ENCODE measurements at places on chromosomes 2 and 18.

DNA sequence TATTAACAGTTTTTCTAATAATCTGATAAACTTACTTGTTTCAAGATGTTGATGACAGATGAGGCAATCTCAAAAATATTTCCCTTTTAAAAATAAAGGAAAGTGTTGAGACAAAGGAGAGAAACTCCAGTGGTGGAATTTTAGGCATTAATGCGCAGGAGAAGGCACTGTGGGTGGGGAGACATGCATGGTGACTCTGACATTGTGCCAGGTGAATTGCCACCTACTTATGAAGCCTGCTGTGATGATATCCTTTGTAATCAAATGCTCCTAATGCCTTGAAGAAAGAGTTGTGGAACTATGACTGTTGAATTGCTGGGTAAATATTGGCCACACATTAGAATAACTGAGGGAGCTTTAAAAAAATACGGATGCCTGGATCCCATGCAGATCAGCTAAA lies 101.4 kb downstream of the PLA2R1 start:
- DNase-seq: no peak

DNA sequence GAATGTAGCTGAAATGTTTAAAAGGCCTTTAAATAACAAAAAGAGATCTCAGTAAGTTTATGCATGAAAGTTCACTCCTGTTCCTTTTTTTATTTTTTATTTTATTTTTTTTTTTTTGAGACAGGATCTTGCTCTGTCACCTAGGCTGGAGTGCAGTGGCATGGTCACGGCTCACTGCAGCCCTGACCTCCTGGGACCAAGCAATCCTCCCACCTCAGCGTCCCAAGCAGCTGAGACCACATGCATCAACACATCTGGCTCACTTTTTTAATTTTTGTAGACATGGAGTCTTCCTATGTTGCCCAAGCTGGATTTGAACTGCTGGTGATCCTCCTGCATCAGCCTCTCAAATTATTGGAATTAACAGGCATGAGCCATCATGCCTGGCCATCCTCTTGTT lies 84.3 kb downstream of the KANSL1L start:
- DNase-seq: no peak

DNA sequence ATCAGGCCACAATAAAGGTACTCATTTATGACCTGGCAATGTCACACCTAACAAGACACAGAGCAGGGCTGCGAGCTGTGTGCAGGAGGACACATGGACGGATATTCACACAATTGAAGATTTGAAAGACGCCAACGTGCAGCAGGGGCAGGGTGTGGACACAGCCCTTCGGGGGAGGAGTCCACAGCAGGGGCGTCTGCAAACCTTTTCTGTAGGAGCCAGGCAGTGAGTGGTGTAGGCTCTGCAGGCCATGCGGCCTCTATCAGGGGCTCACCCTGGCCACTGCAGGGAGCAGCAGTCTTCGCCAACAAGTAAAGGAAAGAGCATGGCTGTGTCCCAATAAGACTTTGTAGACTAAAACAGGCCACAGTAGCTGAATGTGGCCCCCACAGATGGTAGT lies 125.7 kb upstream of the SNTG2 start:
- DNase-seq: no peak

DNA sequence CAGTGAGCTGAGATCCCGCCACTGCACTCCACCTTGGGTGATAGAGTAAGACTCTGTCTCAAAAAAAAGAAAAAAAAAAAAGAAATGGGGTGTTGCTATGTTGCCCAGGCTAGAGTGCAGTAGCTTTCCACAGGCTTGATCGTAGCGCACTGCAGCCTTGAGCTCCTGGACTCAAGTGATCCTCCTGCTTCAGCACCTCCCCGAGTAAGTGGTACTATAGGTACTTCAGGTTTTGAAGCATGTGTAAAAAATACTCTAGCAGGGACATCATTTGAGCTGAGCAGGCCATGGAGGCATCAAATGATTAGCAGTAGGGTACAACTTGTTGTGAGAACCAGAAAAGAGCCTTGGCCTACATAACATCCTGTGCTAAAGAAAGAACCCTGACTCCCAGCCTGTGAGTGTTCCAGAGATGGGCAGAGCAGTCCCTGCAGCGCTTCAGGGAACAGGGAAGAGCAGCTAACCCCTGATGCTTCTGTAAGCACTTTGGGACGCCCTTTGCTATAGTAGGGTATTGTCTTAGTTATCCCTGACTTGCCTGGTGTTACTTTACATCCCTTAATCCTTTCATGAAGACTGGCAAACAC lies 119.1 kb downstream of the NEDD4L start:
- no peak for DNase-seq

GRCh38 chr2:30981096-30981495 lies 157.1 kb downstream of the GALNT14 start:
- DNase-seq: no peak

GRCh38 chr2:99487906-99488305 lies 1.9 kb downstream of the REV1 start:
- DNase-seq: no peak

GRCh38 chr2:13002536-13003331 lies 286.0 kb downstream of the TRIB2 start:
- peak; percentile 24 for DNase-seq

DNA sequence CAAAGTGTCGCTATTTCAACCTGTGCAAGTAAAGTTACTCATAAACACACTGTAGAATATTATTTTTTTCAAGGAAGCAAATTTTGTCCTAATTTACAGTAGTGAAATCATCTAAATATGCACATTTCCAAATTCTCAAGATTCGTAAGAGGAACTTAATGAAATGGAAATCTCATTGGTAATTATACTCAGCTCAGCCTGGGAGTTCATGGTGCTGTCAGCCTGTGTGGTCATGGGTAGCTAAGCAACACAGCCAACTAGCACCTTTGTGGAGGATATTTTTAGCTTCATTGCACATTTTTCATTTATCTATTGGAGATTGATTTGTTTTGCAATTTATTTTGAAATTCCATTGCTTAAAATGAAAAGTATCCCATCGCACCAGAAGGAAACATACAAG lies 975.7 kb upstream of the ZEB2 start:
- DNase-seq: no peak

DNA sequence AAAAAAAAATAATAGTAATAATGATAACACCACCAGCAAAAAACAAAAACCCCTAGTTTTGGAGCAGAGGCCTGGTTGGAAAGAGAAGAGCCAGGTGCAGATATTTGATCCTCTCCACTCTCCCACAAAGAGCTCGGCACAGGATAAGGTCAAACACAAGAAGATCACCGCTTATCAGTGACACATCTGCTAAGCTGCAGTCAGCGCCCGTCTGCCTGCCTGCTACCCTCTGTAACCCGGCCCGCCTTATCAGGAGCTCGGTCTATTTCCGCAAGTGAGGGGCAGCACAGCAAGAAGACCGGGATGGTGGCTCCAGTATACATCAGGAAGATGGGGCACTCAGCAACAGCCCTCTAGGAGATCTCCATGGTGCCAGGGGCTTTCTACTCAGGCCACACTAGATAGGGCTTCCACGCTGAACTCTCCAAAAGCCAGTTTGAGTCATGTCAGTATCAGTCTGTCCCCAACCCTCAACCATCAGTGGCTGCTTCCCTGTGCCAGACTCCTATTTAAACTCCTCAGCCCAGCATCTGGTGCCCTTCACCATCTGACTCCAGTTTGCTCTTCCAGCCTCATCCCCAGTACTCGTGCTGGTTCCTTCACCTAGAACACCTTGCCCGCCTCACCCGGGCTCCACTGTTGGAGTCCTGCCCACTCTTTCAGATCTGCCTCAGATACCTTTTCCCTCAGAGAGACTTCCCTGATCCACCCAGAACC lies 67.3 kb upstream of the PPP1CB start:
- no peak for DNase-seq

- DNase-seq: no peak
Measured at GRCh38 chr18:54801374-54801773, 26.9 kb upstream of the RAB27B start.

GRCh38 chr2:126864861-126865260 lies 33.8 kb upstream of the TEX51 start:
- no peak for DNase-seq

- peak; percentile 52 for DNase-seq
Measured at GRCh38 chr18:49359732-49360444, 100.6 kb downstream of the DYM start.

DNA sequence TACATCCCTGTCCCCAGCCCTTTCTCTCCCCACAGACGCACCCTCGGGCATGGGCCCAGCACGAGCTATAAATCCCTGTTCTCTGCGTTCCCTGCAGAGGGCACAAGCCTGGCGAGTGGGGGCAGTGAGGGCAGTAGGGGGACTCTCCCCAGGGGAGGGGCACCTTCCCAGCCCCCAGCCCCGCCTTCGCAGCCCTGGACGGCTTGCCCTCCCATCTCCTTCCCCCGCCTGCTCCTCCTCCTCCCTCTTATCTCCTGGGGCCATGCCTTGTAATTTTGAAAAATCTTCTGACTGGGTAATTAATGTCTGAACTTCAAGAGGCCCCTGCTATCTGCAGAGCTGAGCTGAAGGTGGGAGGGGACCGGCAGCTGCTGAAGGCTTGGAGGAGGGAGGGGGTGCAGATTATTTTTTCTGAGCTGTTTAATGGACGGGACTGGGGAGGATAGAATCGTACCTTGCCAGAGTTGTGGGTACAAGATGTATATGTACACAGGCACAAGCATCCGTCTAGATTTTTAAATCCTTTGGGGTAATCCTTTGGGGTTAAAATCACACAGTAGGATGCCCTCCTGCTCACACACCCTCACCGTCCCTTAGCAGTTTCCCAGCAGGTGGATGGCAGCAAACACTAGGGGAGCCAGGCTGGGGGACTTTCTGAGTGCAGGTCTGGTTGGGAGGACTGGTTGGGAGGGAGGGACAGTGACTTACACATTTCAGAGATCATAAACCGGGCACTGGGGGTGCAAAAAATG lies 121.9 kb downstream of the SMAD7 start:
- DNase-seq: peak; percentile 50

GRCh38 chr2:156935616-156936015 lies 321.9 kb upstream of the GALNT5 start:
- DNase-seq: no peak

DNA sequence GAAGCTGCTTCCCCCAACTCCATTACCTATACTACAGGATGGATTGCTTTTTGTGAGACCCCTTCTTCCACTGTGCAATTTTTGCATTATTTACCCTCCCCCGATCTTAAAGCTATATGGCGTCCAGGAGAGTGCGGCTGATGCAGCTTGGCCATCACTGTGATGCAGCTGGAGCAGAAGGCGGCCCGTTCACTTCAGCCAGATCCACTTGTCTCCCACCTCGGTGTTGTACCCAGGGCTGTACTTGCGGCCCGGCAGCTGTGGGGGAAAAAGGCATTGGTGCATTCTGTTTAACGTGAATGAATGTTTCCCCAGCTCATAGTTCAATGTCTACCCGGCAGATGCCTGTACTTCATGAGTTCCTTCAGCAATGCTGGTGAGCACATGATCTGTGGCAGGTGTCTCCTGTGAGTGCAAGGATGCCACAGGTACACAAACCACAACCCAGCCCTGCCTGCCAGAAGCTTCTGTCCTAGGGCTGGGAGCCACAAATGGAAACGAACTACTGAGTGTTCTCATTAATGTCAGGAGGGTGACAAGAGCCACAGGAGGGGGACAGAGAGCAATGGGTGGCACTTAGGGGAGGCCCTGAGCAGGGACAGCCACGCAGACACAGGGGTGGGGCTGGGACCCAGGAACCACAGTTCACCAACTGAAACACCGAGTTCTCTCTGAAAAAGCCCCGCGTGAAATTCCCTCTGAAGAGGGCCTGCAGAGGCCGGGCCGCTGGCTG lies 64.0 kb downstream of the NDUFA10 start:
- DNase-seq: no peak

GRCh38 chr2:209501579-209501978 lies 77.7 kb downstream of the MAP2 start:
- no peak for DNase-seq

GRCh38 chr2:172674034-172674967 lies 61.3 kb upstream of the RAPGEF4 start:
- DNase-seq: peak; percentile 52

GRCh38 chr2:37590119-37590571 lies 81.3 kb downstream of the CDC42EP3 start:
- peak; percentile 98 for DNase-seq

DNA sequence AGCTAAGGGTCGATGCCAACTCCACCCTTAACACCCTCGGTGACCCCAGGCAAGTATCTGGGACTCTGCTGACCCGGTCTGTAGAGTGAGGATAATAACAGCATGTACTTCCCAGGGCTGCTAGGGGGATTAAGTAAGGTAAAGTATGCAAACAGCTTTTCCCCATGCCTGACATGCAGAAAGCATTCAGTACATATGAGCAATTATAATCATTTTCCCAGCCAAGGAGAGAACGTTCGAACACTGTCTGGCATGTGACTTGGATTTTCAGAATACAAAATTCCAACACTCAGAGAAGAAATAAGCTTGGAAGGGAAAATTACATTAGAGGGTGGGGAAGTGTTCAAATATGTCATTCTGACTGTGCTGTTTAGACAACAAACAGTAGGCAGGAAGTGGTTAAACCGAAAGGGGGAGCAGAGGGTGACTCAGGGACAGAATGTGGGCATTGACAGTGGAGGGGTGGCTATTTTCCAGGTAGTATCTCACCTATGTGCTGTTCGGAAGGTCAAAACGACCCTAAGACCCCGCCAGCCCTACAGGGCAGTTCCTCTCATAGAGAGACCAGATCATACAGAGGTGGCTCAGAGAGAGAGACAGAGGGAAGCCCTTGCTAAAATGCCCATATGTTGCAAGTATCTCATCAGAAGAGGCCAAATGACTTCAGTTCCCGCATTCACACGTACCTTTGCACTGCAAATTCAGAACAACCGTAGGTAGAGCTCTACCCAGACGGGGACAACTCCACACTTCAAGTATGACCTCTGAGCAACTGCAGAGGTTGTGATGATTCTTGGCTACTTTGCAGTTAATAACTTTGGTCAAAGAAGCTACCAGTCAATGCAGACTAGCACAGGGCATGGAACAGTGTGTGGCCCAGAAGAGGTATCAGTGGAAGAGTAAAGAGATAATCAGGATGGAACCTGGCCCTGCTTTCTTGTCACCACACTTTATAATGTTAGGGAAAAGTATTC lies 14.8 kb downstream of the ASPRV1 start:
- peak; percentile 65 for DNase-seq

DNA sequence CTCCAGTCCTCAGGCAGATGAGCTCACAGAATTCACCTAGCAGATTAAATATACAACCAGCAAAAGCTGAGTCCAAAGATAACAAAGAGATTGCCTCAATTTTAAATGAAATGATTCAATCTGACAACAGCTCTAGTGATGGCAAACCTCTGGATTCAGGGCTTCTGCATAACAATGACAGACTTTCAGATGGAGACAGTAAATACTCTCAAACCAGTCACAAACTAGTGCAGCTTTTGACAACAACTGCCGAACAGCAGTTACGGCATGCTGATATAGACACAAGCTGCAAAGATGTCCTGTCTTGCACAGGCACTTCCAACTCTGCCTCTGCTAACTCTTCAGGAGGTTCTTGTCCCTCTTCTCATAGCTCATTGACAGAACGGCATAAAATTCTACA lies 86.0 kb downstream of the PTRHD1 start:
- DNase-seq: no peak
